ENCODE measurements at places on chromosomes 6 and 20.
A peak's percentile ranks its signal among the peaks of the same experiment; 100 is the strongest.

GRCh38 chr6:106017454-106017853 is 68.7 kb upstream of the PRDM1 start:
- no peak for DNase-seq

DNA sequence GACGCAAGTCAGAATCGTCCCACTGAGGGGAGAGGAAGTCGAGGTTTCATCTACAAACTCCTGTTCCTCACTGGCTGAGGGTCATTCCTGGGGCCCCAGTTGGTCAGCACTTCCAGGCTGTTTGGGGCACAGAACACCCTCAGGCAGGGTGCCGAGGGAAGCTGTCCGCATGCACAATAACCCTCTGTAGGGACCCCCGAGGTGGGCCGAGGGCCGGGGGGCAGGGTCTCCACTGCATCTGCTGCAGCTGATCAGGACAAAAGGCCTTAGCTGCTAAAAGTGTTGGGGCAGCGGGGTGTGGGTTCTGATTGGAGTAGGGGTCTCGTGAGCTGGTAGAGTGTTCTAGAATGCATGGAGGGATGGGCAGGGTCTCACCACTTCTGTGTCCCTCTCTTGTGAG is 125.1 kb downstream of the TOX2 start:
- DNase-seq, result no peak

- no peak for DNase-seq
Observed at GRCh38 chr6:127119102-127120022, 891 bp downstream of the RSPO3 start.

DNA sequence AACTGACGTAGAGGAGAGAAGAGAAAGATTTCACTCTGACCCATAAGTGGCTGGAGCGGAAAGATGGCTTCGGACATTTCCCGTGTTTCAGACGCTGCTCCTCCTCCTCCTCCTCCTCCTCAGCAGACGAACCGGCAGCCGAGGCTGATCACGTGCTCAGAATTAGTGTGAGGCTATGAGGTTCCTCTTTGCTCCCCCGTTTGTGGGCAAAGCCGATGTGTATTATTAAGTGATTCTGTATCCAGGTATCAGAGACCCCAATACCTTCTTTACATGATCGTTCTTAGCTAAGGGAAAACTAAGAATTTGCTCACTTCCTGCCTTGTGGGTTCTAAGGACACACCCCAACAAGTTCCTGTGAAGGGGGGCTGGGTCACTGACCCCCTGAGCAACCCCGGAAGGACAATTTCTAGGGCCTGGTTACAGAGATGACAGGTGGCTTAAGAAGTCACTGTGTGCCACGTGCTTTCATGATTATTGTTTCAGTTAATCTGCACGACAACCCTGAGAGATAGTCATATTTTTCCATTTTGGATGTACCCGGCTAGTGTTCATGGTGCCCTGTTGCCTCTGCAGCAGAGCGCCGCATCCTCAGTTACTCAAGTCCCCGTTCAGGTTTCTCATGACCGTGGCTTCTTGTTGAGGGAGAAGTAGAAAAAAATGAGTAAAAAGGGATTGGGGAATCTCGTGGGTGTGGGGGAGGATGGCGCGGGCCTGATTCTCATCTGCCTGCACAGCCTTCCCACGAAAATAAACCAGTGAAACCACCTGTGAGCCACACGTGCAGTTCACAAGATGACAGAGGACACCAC is 671.8 kb downstream of the QKI start:
- no peak for DNase-seq

- DNase-seq, result no peak
Observed at GRCh38 chr6:169986171-169986847, 234.9 kb downstream of the ERMARD start.

GRCh38 chr20:48259456-48259855 is 474.2 kb upstream of the SULF2 start:
- no peak for DNase-seq

GRCh38 chr6:34155471-34156300 is 9.8 kb upstream of the GRM4 start:
- no peak for DNase-seq

- no peak for DNase-seq
Observed at GRCh38 chr20:16107172-16107870, 465.9 kb downstream of the KIF16B start.

GRCh38 chr6:3318821-3319540 is 60.2 kb downstream of the PSMG4 start:
- DNase-seq, result no peak

DNA sequence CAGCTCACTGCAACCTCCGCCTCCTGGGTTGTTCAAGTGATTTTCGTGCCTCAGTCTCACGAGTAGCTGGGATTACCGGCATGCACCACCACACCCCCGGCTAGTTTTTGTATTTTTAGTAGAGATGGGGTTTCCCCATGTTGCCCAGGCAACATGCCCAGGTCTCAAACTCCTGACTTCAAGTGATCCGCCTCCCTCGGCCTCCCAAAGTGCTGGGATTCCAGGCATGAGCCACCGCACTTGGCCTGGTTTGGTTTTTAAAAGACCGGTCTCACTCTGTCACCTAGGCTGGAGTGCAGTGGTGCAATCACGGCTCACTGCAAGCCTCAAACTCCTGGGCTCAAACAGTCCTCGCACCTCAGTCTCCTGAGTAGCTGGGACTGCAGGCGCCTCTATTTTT is 40.1 kb downstream of the VSTM2L start:
- no peak for DNase-seq

- no peak for DNase-seq
Observed at GRCh38 chr6:14079433-14079832, 38.1 kb upstream of the CD83 start.

- DNase-seq, result no peak
Observed at GRCh38 chr20:24820345-24820744, 128.7 kb upstream of the CST7 start.

- peak; percentile 27 for DNase-seq
Observed at GRCh38 chr6:161246725-161247124, 27.1 kb downstream of the AGPAT4 start.

GRCh38 chr20:39623584-39624234 is 661.6 kb downstream of the DHX35 start:
- DNase-seq, result no peak

DNA sequence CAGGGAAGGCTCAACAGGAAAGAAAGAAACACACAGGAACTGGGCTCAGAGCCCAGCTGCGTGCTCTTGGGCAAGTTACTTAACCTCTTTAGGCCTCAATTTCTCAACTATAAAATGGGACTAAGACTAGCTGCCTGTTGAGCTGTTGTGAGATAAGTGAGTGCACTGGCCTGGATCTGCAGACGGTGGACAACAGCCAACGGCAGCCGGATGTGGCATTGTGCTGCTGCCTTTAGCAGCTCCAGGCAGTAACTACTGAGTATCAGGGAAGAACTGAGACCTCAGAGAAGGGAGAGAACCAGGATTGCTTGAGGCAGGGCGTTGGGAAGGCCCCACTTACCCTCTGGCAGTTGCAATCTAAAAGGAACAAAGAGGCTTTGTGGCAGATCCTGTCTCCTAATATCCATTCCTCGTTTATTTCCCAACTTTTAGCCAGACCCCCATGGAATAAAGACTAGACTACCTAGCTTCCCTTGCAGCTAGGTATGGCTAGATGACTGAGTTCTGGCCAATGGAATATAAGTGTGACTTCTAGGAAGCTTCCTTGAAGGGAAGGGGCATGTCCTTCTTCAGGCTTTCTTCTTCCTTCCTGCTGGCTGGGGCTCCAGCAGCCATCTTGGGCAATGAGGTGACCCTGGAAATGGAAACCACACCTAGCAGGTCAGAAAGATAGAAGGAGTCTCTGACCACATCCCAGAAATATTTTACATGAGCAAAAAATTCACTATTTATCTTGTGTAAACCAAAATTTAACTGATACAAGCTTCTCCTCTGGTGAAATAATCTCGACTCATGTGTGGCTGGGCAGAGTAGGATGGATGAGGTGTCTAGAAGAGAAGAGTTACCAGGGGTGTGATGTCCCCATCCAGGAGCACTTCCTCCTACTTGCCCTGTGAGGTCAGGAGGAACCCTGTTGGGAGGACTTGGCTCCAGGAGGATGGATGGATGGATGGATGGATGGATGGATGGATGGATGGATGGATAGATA is 67.6 kb downstream of the MRPL14 start:
- DNase-seq, result no peak

GRCh38 chr6:146357578-146358430 is 185.8 kb upstream of the RAB32 start:
- DNase-seq, result peak; percentile 81

DNA sequence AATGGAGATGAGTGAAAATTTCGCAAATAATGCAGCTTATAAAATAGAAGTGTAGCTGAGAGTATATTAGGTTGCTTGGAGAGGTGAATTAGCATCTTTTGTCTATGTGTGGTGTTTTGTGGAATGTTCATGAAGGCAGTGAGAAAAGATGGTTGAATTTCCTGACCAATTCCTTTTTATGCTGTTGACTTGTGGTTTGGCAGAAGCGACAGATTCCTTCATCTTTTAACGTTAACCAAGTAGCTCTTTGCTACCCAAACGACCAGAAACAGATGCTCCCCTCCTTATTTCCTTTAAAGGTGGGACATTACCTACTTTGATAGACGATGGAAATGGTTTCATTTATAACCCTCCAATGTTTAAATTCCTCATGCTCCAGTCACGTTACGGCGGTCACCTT is 390.5 kb downstream of the QKI start:
- no peak for DNase-seq

DNA sequence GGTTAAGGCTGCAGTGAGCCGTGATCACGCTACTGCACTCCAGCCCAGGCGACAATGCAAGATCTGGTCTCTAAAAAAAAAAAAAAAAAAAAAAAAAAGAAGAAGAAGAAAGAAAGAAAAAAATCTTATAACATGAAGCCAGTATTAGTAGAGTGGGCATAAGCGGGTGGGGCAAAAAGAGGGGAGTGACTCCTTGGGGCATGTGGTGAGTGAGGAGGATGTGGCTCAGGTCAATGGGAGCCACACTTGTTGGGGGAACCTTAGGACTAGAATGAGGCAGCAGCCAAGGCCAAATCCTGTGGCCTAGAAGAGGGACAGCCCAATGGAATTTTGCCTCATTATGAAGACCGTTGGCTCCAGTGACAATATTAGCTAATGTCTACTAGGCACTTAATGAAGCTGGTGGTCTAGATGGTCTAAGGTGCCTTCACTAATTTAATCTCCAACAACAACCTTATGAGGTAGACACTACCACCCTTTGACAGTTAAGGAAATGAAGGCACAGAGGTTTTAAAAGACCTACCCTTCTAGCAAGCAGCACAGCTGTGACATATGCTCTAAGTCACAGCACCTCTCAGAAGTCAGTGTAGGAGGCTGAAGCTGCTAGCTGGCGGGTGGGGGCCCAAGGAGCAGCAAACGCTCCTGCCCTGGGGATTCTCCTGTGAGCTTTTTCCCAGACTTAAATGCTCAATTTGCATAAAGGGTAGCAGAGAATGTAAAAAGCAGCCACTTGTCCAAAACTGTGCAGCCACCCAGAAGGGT is 23.6 kb upstream of the ARMC12 start:
- DNase-seq, result no peak

GRCh38 chr6:99187429-99187828 is 162.0 kb downstream of the FAXC start:
- no peak for DNase-seq

GRCh38 chr6:155080881-155081845 is 86.0 kb downstream of the TIAM2 start:
- no peak for DNase-seq
